CD8-positive, alpha-beta memory T cell (primary cell): ENCODE measurements at places on chromosomes 4 and X.
A peak's percentile ranks its signal among the peaks of the same experiment; 100 is the strongest.

GRCh38 chrX:43269201-43269600 lies 386.9 kb upstream of the MAOA start:
- H3K4me1 ChIP-seq, result no peaks in the 10 kb centered on the region
- H3K27me3 ChIP-seq, result no peaks in the 10 kb centered on the region
- DNase-seq, result no peak
- no peaks in the 10 kb centered on the region for H3K36me3 ChIP-seq
- H3K27ac ChIP-seq, result no peak overlapping the region

GRCh38 chrX:21383546-21383945 lies 9.3 kb downstream of the CNKSR2 start:
- no peaks in the 10 kb centered on the region for H3K27me3 ChIP-seq
- no peak overlapping the region for H3K27ac ChIP-seq
- no peaks in the 10 kb centered on the region for H3K36me3 ChIP-seq
- no peaks in the 10 kb centered on the region for H3K4me1 ChIP-seq

DNA sequence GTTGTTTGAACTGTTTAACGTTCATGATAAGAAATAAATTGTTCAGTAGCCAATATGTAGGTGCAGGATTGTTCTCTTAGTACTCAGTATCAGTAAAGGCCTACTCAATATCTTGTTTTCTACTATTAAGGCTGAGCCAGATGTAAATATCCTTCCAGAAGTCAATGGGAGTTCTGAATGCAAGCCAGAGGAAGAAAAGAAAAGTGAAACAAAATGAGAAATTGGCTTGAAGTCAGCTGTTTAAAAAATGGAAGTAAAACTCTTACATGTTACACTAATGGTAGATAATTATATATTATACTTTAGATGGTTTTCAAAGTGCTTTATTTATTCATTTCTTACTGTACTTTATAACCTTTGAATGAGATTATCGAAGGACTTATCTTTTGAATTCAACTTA lies 1417.9 kb downstream of the ADGRL3 start:
- H3K36me3 ChIP-seq, result no peaks in the 10 kb centered on the region
- no peak overlapping the region for H3K27ac ChIP-seq
- H3K27me3 ChIP-seq, result no peaks in the 10 kb centered on the region
- no peak for DNase-seq
- no peak overlapping the region for H3K4me3 ChIP-seq

DNA sequence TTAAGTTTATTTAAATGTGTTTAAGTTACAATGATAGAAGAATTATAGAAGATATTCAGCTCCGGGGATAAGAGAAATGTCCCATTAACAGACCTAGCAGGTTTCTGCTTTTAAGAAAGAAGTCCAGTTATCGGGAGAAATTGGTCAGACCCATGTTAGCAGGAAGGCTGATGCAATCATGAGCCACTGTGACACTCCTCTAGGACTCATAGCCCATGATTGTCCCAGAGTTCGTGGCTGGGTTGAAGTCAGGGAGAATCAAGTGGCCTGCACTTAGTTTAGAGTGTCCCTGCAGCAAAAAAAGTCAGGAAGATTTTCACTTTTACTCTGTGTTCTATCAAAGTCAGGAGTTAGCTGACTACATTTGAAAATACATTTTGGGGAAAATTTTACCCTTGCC lies 72.0 kb downstream of the TMEM144 start:
- DNase-seq, result no peak
- H3K4me1 ChIP-seq, result no peaks in the 10 kb centered on the region
- no peak overlapping the region for H3K27ac ChIP-seq
- no peaks in the 10 kb centered on the region for H3K27me3 ChIP-seq
- no peaks in the 10 kb centered on the region for H3K36me3 ChIP-seq

GRCh38 chr4:80876810-80877209 lies 153.7 kb upstream of the BMP3 start:
- no peaks in the 10 kb centered on the region for H3K27me3 ChIP-seq
- H3K27ac ChIP-seq, result no peak overlapping the region
- no peaks in the 10 kb centered on the region for H3K36me3 ChIP-seq
- H3K4me1 ChIP-seq, result no peaks in the 10 kb centered on the region

DNA sequence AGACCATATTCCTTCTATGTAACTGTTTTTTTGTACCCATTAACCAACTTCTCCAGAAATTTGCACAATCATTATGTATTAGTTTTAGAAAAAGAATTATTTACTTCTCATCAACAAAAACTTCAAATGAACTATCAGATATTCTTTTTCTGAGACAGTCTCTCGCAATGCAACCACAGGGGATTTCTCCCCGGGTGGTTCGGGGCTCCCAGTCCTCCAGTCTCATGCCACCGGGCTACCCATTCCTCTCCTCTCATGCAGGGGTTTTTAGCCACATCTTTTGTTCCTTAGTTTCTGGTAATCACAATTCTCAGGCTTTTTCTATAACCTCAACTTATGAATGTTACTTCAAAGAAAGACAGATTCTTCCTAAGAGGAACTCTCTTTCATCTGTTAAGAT lies 46.6 kb upstream of the CLNK start:
- H3K27ac ChIP-seq, result no peak overlapping the region
- no peaks in the 10 kb centered on the region for H3K36me3 ChIP-seq
- no peak overlapping the region for H3K4me3 ChIP-seq

DNA sequence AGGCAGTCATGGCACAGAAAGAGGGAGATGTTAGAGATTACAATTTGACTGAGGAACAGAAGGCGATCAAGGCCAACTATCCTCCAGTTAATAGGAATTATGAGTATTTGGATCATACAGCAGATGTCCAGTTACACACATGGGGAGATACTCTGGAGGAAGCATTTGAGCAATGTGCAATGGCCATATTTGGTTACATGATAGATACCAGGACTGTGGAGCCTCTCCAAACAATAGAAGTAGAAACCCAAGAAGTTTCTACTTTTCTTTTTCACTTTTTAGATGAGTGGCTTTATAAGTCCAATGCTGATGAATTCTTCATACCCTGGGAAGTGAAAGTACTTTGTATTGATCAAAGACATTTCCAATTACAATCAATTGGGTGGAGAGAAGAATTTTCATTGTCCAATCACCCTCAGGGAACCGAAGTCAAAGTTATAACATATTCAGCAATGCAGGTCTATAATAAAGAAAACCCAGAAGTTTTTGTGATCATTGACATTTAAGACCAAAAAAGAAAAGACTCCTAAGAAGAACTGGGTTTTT lies 139.1 kb downstream of the MAB21L2 start:
- no peaks in the 10 kb centered on the region for H3K27me3 ChIP-seq
- no peak overlapping the region for H3K4me3 ChIP-seq
- H3K4me1 ChIP-seq, result no peaks in the 10 kb centered on the region
- no peak overlapping the region for H3K27ac ChIP-seq
- DNase-seq, result no peak
- no peaks in the 10 kb centered on the region for H3K36me3 ChIP-seq

GRCh38 chr4:148261848-148262247 lies 180.4 kb downstream of the NR3C2 start:
- H3K4me1 ChIP-seq, result no peaks in the 10 kb centered on the region
- H3K36me3 ChIP-seq, result no peaks in the 10 kb centered on the region
- DNase-seq, result no peak
- H3K4me3 ChIP-seq, result no peak overlapping the region
- H3K27me3 ChIP-seq, result no peaks in the 10 kb centered on the region
- no peak overlapping the region for H3K27ac ChIP-seq

- no peaks in the 10 kb centered on the region for H3K36me3 ChIP-seq
- H3K4me1 ChIP-seq, result no peaks in the 10 kb centered on the region
- no peak overlapping the region for H3K4me3 ChIP-seq
- H3K27me3 ChIP-seq, result no peaks in the 10 kb centered on the region
- DNase-seq, result no peak
These were observed 514.2 kb upstream of the GALNT7 start for GRCh38 chr4:172654457-172654856.

- H3K27ac ChIP-seq, result no peak overlapping the region
- no peaks in the 10 kb centered on the region for H3K4me1 ChIP-seq
- H3K27me3 ChIP-seq, result no peaks in the 10 kb centered on the region
- no peak overlapping the region for H3K4me3 ChIP-seq
- H3K36me3 ChIP-seq, result no peaks in the 10 kb centered on the region
- DNase-seq, result no peak
These were observed 142.2 kb upstream of the EOLA2 start for GRCh38 chrX:150080497-150080896.

- no peaks in the 10 kb centered on the region for H3K36me3 ChIP-seq
- peak overlapping the region; percentile 88 for H3K4me3 ChIP-seq
- DNase-seq, result no peak
- no peaks in the 10 kb centered on the region for H3K27me3 ChIP-seq
These were observed 12.4 kb upstream of the ZCCHC13 start for GRCh38 chrX:74291577-74291963.

DNA sequence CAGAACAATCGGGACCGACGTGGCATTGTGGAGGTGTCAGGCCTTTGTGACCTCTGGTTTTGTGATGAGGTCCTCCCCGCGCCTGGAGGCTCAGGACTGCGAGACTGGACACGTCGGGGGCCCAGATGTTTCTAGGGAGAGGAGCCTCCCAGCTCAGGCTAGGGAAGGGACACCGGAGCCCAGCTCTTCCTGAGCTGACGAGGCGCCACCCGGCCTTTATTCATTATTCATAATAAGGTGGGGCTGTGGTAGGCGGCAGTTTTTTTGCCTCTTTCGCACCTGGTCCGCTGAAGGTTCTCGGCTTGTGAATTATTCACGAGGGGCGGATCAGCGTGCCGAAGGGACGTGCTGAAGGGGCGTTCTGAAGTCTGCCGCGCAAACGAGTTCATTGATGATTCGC lies 2.3 kb upstream of the UBA1 start:
- no peaks in the 10 kb centered on the region for H3K27me3 ChIP-seq
- H3K36me3 ChIP-seq, result no peaks in the 10 kb centered on the region
- DNase-seq, result peak; percentile 30
- H3K4me1 ChIP-seq, result peaks cover 30% of the 10 kb centered on the region

DNA sequence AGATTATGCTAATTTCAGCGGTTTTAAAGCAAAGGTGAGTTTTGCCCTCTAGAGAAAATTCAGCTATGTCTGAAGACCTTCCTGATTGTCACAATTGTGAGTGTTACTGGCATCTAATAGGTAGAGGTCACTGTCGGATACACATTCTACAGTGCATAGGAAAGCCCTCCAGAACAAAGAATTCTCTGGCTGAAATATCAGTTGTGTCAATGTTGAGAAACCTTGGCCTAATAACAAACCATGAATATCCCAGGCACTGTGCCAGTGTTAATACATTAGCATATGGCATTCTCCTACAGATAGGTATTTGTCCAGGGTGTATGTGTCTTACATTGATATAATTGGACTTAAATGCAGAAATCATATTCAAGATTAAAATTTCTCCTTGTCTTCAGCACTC lies 294.3 kb downstream of the FSTL5 start:
- no peak for DNase-seq
- H3K4me3 ChIP-seq, result no peak overlapping the region
- no peaks in the 10 kb centered on the region for H3K27me3 ChIP-seq
- H3K4me1 ChIP-seq, result no peaks in the 10 kb centered on the region

- no peaks in the 10 kb centered on the region for H3K27me3 ChIP-seq
- no peaks in the 10 kb centered on the region for H3K4me1 ChIP-seq
- H3K36me3 ChIP-seq, result no peaks in the 10 kb centered on the region
- no peak overlapping the region for H3K4me3 ChIP-seq
These were observed 80.1 kb upstream of the MAML3 start for GRCh38 chr4:140233791-140234696.

DNA sequence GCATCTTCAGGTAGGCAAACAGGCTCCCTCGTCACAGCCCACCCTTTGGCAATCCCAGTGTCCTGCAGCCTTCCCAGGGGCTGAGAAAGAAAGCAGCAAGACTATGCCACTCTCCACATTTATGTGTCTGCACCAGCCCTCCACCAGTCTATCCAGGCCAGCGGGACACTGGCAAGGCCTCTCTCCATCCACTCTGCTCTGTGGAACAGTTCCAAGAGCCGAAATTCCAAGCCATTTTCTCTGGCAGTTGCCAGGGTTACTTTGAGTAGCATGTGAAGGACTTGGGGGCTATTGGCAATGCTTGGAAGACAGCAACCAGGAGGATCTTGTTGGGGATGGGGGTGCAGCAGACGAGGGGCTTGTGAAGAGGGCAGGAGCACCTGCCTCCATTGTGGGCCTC lies 52.1 kb downstream of the TSC22D3 start:
- H3K4me1 ChIP-seq, result no peaks in the 10 kb centered on the region
- H3K27ac ChIP-seq, result no peak overlapping the region
- H3K27me3 ChIP-seq, result no peaks in the 10 kb centered on the region
- no peak overlapping the region for H3K4me3 ChIP-seq
- DNase-seq, result no peak

DNA sequence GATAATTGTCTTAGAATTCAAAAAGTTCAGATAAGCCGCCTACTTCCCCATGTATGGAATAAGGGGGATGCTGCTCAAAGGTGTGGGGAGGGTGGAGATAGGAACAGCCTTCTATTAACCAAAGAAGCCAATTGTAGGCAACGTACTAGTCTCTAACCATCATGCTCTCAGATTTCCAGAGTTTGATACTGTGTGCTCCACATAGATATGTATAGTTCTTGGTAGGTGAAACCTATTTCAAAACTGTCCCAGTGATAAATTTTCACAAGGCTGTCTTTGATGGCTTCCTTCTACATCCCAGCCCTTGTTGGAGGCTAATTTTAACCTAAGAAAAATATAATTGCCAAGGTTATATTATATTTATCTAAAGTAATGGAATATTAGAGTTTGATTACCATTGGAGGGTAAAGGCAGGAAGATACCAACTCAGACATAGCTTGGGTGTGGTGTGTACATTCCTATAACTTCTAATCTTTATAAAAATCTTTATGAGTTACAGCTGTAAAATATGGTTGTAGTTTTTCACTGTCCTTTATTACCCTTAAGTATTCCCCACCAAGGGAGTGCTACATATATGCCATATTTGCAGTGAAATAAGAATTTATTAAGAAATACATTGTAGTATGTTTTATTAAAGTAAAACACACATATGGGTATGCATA lies 87.7 kb downstream of the SLC4A4 start:
- no peaks in the 10 kb centered on the region for H3K36me3 ChIP-seq
- H3K27me3 ChIP-seq, result no peaks in the 10 kb centered on the region
- no peak for DNase-seq
- no peak overlapping the region for H3K27ac ChIP-seq
- H3K4me3 ChIP-seq, result no peak overlapping the region
- H3K4me1 ChIP-seq, result no peaks in the 10 kb centered on the region

DNA sequence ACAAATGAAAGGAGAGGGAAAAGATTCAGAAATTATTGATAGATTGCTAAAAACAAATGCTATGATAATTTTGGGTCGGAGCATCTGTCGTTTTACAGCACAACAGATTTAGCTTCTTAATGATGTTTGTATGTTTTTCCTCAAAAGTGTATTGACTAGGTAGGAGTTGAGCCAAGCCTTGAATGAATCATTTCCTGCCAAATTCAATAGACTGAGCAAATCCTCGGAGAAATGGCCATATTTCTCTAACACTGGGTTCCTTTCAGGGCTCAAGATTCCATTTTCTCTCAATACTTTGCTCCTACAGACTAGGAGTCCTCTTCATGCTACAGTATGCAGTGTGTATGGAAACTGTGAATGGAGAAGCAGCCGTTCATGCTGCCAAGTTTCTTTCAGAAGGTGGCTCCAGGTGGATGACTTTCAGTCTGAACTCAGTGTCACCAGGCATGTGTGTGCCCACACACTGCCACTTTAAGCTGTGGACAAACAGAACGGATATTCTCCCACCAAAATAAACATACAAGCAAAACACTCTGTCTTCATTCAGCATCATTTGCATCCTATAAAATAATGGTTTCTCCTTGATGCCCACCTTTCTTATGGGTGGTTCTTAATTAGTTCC lies 146.0 kb downstream of the TBL1X start:
- H3K27me3 ChIP-seq, result no peaks in the 10 kb centered on the region
- no peak overlapping the region for H3K27ac ChIP-seq
- no peak overlapping the region for H3K4me3 ChIP-seq
- H3K36me3 ChIP-seq, result no peaks in the 10 kb centered on the region
